ENCODE measurements at places on chromosomes 13 and 19.
A peak's percentile ranks its signal among the peaks of the same experiment; 100 is the strongest.

- no peak for DNase-seq
Measured at GRCh38 chr19:38211151-38211591, 12.9 kb downstream of the DPF1 start.

DNA sequence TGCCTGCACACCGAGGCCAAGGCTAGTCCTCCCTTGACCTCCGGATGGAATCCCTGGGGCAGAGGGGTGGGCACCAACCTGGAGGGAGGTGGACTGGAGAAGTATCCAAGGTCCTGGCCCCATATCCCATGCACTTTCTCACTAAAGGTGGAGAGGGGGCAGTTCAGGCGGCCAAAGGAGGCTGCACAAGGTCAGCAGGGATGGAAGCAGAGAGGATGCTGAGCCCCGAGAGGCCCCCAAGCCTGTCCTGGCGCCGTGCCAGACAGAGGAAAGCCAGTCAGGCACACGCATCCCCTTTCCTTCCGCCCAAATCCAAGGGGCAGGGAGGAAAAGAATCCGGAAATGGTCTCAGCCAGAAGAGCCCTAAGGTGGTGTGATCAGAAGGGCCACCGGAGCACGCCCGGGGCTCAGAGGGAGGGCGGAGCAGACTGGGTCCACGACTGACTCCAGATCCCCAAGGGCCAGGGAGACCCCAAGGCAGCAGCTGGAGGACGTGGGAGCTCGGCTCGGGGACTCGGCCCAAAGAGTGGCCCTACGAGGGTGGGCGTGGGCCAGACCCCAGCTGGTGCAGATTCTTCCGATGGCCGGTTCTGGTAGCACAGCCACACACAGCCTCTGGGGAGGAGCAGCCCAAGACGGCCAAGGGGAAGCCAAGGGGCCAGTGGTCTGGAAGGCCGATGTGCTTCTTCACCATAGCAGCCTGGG is 60.0 kb downstream of the MLLT1 start:
- DNase-seq, result no peak

GRCh38 chr13:43728421-43728820 is 58.4 kb downstream of the ENOX1 start:
- peak; percentile 31 for DNase-seq

- peak; percentile 54 for DNase-seq
Measured at GRCh38 chr19:10625003-10625761, at the start of gene SLC44A2. Gene SLC44A2, plus strand, starts transcription at chr19:10625553. Its CDS starts 81 bp downstream, at chr19:10625634.

DNA sequence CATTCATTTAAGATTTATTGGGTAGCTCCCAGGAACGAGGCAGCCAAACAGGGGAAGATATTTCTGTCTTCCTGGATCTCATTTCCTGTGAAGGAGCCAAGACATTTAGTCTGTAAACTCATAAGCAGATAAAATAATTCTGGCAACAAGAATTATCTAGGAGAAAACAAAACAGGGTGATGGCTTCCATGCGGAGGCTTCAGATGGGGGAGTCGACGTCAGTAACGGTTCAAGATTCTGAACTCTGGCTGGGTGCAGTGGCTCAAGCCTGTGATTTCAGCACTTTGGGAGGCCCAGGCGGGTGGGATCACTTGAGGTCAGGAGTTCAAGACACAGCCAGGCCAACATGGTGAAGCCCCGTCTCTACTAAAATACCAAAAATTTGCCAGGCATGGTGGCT is 1.3 kb downstream of the GNA15 start:
- no peak for DNase-seq

DNA sequence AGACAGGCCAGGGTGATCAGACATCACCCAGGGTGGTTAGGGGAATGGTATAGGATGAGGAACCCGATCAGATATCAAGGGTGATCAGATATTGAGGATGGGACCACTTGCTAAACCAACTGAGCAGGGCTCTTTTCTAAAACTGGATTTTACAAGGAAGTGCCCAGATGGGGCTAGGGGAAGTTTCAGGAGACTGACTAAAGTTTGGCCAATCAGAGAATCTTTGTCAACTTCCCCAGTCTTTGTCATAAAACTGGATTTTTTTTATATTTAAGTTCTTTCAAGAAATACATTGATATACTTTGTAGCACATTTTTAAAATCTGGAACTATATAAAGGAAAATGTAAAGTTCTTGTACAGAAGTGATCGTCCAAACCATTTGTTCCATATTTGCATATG is 30.5 kb upstream of the DLEU7 start:
- DNase-seq, result no peak

DNA sequence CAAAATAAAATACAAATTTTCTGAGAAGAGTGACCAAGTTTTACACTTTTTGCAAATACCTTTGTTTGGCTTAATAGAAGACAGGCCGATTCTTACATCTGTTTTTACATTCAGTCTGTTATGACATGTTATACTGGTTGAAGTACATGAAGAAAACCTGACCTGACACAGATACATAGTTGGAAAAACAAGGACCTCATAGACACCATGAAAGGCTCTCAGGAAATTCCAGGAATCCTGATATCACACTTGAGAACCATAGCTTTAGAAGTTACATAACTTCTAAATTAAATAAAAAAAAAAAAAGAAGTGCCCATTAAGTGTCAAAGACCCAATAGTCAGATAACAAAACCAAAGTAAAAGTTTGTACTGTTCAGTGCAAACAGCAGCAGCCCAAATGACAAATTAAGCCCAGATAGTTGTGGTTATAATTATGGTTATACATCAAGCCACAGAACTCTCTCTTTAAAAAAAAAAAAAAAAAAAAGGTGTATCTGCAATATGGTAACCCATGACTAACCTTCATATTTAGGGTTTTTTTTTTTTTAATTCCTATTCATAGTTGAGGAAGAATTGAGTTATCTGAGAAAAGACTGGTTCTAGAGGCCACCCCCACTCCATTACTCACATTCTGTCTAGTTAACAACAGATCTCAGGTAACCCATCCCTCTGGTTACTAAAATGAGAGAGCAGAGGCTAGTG is 19.8 kb downstream of the RBM26 start:
- DNase-seq, result no peak

- DNase-seq, result peak; percentile 7
Measured at GRCh38 chr13:94784066-94784465, 71.7 kb upstream of the SOX21 start.

GRCh38 chr13:46197299-46198048 is 14.3 kb upstream of the LRRC63 start:
- no peak for DNase-seq

DNA sequence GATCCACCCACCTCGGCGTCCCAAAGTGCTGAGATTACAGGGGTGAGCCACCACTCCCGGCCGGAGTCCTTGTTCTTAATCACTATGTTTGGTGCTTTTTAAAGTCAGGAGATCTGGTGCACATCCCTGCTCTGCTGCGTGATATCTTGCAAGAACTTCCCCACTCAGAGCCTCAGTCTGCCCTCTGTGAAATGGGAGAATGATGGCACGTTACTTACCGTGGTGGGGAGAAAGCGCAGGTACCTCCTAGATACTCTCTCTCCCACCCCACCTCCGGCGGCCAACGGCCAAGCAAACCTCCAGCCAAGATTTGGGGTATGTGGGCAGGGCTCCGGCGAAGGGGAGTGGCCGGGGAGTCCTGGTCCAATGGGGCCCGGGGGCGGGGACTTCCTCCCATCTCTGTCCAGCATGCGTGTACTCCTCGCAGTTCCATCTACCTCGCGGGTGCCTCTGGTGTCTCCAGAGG is at the start of gene RYR1:
Gene RYR1, plus strand, starts transcription at position 424 of the 466 bp plus-strand sequence. CDS start 139 bp downstream, outside the sequence.
- peak; percentile 12 for DNase-seq

- DNase-seq, result no peak
Measured at GRCh38 chr13:59747529-59747928, 416.2 kb downstream of the DIAPH3 start.

DNA sequence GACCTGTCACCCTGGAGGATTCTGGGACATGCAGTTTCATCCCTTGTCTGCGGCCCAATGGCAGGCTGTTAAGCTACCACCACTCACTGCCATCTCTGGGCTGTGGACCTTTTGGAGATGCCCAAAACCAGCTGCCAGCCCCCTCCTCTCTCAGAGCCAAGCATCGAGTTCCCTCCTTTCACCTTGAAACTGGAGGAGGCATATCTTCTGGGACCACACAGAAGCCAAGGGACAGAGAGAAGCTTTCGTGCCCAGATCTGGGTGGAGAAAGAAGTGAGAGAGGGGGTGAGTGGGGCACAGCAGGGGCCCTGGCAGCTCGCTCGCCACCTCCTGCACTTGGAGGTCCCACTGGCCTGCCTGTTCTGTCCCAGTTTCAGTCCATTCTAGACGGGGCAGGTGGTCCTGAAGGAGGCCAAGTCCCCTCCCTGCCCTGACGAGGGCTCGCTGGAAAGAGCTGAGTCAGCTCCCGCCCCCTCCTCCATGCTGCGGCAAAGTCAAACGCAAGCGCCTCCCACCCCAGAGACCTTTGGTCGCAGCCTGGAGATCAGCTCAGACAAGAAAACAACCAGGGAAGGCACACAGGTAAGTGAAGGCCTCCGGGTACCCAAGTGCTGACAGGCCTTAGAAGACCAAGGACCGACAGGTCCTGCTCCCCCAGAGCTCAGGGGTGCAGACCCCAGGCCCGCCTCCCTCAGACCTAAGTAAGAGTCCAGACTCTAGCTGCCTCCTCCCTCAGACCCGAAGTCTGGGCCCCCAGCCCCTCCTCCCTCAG is 3.8 kb downstream of the BCAT2 start:
- DNase-seq, result peak; percentile 62

GRCh38 chr19:55576746-55577145 is 3.9 kb downstream of the ZNF579 start:
- DNase-seq, result no peak

DNA sequence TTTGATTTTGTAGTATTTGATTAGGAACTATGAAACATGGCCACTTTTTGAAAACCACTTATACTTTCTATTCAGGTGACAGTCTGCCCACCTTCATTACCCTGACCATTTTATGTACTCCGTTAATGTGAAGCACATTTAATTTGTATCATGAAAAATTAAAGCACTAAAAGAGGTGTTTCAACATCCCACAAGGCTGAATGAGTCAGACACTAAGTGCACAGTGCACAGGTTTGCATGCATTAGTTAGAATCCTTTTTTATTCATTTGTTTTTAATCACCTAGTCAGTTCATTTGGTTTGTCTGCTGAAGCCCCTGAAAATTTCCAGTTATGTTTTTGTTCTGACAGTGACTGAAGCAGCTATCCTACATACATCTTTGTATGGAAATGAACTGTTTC is 271.0 kb downstream of the SLITRK5 start:
- no peak for DNase-seq

DNA sequence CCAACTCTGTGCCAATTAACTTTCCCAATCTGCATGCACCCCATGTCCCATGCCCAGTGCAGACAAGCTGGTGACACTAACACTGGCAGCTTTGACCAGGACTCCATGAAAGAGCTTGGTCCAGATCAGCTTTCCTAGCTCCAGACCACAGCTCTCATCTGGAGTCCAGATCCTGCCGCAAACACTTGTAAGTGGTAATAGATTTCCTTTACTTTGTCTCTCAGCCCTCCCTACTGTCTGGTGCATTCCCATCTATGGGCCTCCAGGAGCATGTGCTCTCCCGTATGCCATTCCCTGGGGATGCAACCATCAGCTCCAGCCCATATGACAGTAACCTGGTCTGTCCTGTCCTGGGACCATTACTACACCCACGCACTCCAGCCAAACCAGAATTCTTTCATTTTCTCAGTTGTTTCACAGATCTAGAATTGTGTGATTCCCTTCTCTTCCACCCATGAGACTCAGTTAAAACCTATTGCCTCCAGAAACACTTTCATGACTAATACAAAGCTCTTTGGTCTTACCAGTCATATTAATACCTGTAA is 4.9 kb upstream of the STARD13 start:
- DNase-seq, result no peak

- DNase-seq, result peak; percentile 58
Measured at GRCh38 chr19:47609906-47610894, 1.3 kb downstream of the BICRA start.

GRCh38 chr13:97295283-97296182 is 73.4 kb downstream of the MBNL2 start:
- peak; percentile 91 for DNase-seq

- peak; percentile 40 for DNase-seq
Measured at GRCh38 chr19:55454787-55455243, 6.6 kb downstream of the ISOC2 start.

- DNase-seq, result peak; percentile 48
Measured at GRCh38 chr19:35357867-35358573, at the start of gene FFAR3. Gene FFAR3, plus strand, starts transcription at chr19:35358460. Its CDS starts 431 bp downstream, at chr19:35358891.

GRCh38 chr19:50465986-50466705 is 10.2 kb upstream of the EMC10 start:
- peak; percentile 13 for DNase-seq

Data from fibroblast of skin of back (primary cell).